ENCODE measurements at places on chromosomes 6 and 20.

DNA sequence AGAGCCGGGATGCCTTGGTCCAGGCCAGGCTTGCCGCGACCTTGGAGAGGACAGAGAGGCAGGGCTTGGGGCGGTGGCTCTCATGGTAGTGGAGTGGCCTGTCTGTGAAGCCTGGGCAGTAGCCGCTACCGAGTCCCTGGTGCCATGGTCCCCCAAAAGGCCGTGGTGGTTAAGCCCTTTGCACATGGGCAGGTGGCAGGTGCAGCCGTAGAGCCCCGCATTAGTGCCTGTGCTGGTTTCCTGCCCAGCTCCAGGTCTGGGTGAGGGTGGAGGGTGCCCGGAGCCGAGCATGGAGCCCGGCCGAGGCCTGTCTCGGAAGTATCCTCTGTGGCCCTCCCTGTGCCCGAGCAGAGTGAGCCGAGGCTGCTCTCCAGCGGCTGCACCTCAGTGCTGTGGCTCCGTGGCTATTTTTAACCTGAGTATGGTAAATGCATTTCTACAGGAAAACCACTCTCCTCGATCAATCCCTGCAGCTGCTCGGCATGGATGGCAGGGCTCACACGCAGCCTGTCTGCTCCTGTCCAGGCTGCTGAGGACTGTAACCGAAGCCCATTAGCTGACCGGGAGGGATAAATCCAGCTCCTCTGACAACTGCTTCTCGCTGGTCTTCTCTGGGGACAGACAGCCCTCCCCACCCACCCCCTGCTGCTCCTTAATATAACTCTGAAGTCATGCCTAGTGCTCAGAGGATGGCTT lies 36.3 kb upstream of the GATA5 start:
- DNase-seq: no peak

GRCh38 chr6:142881290-142881689 lies 63.7 kb downstream of the HIVEP2 start:
- DNase-seq: no peak

- DNase-seq: no peak
These were observed 6.1 kb downstream of the TRIM10 start for GRCh38 chr6:30154709-30155519.

DNA sequence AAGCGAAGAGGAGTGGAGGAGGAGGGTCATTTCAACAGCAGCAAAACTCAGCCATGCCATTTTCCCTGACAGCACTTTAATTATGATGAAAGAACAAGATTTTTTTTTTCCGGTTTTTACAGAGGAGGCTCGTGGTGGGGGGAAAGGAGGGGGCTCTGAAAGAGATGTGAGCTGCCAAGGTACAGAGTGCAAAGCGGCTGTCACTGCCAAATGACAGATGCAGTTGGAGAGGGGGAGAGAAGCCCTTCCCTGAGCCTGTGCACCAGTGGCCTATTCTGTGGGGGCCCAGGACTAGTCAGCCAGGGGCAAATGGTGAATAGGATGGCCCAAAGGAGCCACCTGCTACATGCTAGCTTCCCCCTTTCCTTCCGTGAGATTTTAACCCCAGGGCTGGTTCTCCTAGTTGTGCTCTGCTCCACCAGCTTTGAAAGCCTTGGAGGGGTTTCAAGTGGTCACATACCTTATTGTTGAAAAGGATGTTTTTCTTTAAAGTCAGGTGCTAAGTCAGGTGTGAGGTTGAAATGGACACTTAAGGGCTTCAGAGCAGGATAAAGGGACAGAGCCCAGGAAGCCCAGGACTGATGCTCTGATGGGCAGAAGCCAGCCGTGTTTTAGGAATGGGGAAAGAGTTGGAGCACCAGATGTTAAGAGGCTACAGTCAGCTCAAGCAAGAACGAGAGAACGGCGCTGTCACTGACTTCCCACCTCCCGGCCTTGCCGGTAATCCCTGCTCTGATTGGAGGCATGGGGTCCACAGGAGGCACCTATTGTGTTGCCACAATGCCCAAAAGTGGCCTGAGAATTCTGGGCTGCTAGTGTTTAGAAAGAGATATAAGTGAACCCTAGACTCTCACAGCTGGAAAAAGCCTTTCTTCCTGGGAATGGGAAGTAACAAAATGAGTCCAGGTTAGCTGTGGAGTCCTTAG lies 24.8 kb downstream of the GNAS start:
- DNase-seq: no peak

GRCh38 chr20:19947611-19948264 lies 69.4 kb upstream of the NAA20 start:
- no peak for DNase-seq

DNA sequence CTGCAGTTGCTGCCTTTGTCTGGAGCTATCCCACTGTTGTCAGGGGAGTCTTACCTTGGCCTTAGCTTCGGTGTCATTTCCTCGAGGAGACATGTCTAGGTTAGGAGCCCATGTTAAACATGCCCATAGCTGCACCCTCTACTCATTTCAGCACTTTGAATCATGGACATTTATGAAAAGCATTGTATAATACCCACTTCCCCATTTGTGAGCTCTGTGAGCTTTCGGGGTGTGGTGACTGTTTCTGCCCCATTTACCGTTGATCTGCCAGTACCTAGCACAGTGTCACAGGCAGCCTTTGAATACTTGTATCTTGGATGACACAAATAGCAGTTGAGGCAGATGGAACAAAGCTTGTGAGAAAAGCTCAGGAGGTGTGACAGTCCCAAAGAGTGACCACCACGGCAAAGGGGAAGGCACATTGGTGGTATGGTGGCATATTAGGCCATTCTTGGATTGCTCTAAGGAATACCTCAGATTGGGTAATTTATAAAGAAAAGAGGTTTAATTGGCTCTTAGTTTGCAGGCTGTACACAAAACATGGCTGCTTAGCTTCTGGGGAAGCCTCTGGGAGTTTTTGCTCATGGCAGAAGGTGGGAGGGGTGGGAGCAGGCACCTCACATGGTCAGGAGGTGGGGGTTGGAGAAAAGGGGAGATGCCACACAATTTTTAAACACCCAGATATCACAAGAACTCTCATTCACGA lies 42.0 kb downstream of the JARID2 start:
- DNase-seq: no peak

Data from activated CD8-positive, alpha-beta memory T cell treated with anti-CD3 and anti-CD28 coated beads for 4 hours (primary cell).